ENCODE measurements at places on chromosomes 7 and 10. TPM values are rescaled to one million over a fixed set of nuclear protein-coding genes. Genes with fewer than 3 reads are reported as not detected.

The NPY4R gene
- total RNA-seq = not detected

The NRG3 gene
- total RNA-seq = 1.4 TPM

DNA sequence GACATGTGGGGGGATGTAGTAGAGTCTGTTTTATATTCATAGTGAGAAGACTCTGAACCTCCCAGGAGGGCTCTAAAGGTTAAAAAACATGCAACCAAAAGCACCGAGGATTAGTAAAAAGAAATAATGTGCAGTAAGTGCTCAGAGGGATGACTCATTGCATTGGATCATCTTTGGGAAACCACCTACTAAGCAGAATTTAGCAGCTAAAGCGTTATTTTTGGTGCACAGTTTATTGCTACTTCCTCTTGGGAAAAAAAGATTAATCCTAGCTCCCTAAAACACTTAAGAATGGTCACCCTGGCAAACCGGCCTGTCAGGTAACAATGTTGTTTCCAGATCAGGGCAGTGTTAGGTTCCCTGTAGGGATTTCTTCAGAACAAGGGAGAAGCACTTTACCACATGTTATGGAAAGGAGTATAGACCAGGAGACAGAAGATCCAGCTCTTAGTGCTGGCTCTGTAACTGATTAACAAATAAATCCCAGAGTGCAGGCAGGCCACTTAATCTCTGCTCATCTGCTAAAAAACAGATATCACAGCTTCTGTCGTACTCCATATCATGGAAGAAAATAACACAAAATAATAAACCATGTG lies 44.8 kb upstream of the FAM133B start:
- H3K4me1 ChIP-seq = no peaks in the 10 kb centered on the region
- H3K27ac ChIP-seq = peak overlapping the region; percentile 23
- no peaks in the 10 kb centered on the region for H3K27me3 ChIP-seq

DNA sequence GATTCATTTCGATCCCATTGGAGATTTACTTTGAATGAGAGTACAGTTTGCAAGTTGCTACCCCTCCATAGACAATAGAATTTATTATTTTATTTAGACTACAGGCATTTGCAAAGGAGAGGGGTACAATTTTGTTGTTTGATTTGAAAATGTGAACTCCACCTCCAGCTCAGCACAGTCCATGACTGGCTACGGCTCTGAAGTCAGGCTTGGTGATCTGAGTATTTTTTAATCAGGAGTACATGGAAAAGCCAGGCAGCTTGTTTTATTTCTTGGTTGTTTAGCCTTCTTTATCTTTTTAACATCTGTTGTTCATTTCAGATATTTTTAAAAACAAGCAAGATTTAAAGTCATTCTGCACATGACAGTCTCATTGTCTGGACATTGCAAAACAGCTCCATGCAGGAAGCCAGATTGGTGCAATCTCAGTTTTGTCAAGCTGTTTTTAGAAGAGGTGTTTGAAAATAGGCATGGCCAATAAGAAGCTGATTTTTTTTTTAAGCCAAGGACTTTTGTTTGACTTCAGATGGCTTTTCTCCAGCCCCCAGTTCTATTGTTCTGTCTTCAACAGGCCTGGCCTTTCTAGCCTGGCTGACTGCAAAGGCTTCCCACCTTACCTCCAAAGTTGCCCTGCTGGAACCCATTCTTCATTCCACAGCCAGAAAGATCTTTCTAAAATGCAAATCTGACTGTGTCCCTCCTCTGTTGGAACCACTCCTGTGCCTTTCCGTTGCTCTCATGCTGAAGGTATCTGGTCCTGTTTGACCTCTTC lies 12.2 kb downstream of the PLXDC2 start:
- H3K27ac ChIP-seq = peak overlapping the region; percentile 52
- H3K27me3 ChIP-seq = no peaks in the 10 kb centered on the region
- no peak for DNase-seq
- H3K4me3 ChIP-seq = no peak overlapping the region
- no peaks in the 10 kb centered on the region for H3K36me3 ChIP-seq

DNA sequence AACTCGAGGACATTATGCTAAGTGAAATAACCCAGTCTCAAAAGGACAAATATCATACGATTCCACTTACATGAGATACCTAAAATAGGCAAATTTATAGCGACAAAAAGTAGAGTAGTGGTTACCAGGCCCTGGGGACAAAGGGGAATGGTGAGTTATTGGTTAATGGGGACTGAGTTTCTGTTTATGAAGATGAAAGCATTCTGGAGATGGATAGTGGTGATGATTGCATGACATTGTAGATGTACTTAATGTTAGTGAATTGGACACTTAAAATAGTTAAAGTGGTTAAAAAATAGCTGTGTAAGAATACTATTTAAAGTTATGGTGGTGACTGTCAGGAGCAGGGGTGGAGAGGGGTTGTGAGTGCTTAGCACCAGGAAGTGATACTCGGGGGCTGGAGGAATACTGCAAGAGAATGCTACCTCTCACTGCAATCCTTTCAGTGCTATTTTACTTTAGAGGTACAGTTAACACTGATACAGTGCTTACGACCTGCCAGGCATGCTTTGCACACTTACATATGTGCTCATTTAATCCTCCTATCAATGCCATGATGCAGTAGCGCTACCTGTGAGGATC lies 16.7 kb upstream of the TEX36 start:
- no peaks in the 10 kb centered on the region for H3K27me3 ChIP-seq
- H3K36me3 ChIP-seq = no peaks in the 10 kb centered on the region
- H3K4me3 ChIP-seq = no peak overlapping the region
- DNase-seq = no peak
- H3K27ac ChIP-seq = no peak overlapping the region

DNA sequence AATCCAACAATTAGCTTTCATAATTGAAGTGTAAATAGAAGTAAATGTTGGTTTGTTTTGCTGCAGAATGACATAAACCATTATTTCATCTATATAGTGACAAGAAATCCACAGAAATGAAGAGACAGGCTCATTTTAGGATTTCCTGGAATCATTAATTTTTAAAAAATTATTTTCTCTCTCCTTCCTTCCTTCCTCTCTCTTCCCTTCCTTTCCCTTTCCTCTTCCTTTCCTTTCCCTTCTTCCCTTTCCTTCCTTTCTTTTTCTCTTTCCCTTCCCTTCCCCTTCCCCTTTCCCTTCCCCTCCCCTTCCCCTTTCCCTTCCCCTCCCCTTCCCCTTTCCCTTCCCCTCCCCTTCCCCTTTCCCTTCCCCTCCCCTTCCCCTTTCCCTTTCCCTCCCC lies 51.2 kb upstream of the KMT2C start:
- H3K4me1 ChIP-seq = no peaks in the 10 kb centered on the region
- no peaks in the 10 kb centered on the region for H3K27me3 ChIP-seq
- H3K27ac ChIP-seq = no peak overlapping the region
- H3K4me3 ChIP-seq = no peak overlapping the region
- H3K36me3 ChIP-seq = no peaks in the 10 kb centered on the region

DNA sequence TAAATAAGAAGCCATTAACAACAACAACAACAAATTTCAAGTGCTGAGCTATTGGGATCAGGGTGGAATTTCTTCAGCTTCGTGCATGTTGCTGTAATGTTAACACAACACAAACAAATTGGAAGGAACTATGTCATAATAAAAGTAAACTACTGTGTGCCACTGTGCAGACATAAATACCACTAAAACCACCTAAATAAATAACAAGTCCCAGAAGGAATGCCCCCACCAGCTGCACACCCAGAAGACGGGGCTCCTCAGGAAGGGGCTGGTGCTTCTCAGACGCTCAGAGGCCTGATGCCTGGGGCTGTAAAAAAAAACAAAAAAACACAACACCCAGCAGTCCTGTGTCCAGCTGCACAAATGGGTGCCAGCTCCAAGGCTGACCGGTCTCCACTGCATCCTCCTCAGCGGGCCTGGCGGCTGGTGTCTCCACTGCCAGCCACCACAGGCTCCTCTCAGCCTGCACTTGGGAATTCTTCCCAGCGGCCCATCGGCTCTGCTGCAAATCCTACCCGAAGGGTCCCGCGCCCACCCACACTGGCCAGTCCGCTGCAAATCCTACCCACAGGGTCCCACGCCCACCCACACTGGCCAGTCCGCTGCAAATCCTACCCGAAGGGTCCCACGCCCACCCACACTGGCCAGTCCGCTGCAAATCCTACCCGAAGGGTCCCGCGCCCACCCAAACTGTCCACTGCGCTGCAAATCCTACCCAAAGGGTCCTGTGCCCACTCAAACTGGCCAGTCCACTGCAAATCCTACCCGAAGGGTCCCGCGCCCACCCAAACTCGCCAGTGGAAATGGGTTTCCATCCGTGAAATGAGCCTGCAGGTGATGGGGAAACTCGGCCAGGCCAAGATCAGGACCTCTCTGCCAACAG lies 35.8 kb upstream of the DNAAF5 start:
- DNase-seq = no peak
- H3K4me1 ChIP-seq = no peaks in the 10 kb centered on the region
- H3K36me3 ChIP-seq = no peaks in the 10 kb centered on the region
- no peak overlapping the region for H3K27ac ChIP-seq
- no peak overlapping the region for H3K4me3 ChIP-seq
